ENCODE measurements at places on chromosomes 7 and 10.

DNA sequence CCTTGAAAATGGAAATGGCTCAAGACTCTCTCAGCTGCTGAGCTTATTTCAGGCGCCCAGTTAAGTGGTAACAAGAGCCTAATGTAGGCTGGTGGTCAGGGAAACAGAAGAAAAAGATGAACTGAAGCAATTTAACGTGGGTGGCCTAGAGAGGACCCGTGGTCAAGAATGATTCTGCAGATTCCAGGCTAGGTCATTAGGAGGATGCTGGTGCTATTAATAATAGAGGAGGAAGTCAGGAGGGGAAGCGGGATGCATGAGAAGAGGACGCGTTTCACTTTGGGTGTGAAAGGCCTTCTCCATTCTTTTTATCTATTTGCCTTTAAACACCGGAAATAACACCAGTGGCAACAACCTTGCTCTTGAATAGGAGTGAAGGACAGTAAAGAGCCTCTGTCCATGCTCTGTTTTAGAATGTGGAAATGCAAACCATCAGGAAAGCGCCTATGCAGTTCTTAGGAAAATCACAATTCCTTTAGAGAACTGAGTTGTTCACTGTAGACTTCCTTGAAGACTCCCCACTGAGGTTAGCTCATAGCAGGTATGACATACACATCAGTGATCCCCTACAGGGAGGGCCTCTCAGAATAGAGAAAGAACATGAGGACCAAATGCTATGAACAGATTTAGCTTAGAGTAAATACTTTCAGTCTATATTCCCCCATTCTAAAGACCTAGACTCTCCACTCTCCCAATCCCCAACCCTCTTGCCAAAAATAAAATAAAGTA, 8.6 kb downstream of the LIPA start:
- no peak for DNase-seq

GRCh38 chr10:101018600-101019439, 12.1 kb downstream of the PDZD7 start:
- peak; percentile 83 for DNase-seq

DNA sequence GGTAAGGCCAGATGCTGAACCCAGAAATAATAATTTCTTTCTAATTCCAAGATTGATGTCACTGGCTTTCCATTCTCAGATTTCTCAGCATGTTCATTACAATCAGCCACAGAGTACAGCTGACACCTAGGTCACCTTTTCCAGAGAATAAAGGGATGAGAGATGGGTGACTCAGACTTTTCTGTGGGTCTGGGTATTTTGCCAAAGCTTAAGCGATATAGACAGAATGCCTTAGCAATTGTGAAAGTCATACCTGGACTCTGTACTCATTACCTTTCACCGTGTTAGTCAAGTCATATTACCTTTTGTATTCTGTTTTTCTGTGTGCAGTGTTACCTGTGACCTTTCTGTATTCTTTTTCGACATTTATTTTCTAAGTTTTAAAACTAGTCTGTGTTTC, 10.6 kb upstream of the PRTFDC1 start:
- DNase-seq: no peak

DNA sequence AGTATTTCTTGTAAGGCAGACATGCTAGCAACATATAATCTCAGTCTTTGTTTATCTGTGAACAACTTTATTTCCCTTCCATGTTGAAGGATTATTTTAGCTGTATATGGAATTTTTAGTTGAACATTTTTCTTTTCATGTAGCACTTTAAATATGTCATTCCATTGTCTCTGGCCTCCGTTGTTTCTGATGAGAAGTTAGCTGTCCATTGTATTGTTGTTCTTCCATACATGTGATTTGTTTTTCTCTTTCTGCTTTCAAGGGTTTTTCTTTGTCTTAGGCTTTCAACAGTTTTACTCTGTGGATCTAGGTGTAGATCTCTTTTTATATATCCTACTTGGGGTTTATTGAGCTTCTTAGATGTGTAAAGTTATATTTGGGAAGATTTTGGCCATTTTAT, 66.3 kb upstream of the COMTD1 start:
- DNase-seq: no peak

GRCh38 chr10:133226251-133226808, 3.7 kb upstream of the UTF1 start:
- no peak for DNase-seq

GRCh38 chr10:50405723-50406122, 154.4 kb upstream of the ASAH2 start:
- DNase-seq: no peak

GRCh38 chr10:109875151-109875568, 48.2 kb downstream of the XPNPEP1 start:
- DNase-seq: no peak

Data from stimulated activated CD4-positive, alpha-beta T cell treated with anti-CD3 and anti-CD28 coated beads, TNF-alpha, amount 100 ng/mL, for 24 hours (primary cell).